ENCODE measurements at places on chromosomes 4 and X. TPM values are rescaled to one million over a fixed set of nuclear protein-coding genes. Genes with fewer than 3 reads are reported as not detected.

GRCh38 chr4:89538171-89538570 is 230.6 kb upstream of the GPRIN3 start:
- H3K36me3 ChIP-seq = no peaks in the 10 kb centered on the region
- no peak for DNase-seq
- no peak overlapping the region for H3K4me3 ChIP-seq
- no peaks in the 10 kb centered on the region for H3K27me3 ChIP-seq
- no peak overlapping the region for H3K27ac ChIP-seq
- H3K4me1 ChIP-seq = no peaks in the 10 kb centered on the region

Gene GAGE2A
- total RNA-seq = not detected

GRCh38 chr4:7289589-7289988 is 97.3 kb downstream of the SORCS2 start:
- no peak for DNase-seq
- no peaks in the 10 kb centered on the region for H3K36me3 ChIP-seq
- H3K27me3 ChIP-seq = peaks cover 12% of the 10 kb centered on the region
- no peak overlapping the region for H3K4me3 ChIP-seq

GRCh38 chrX:113790987-113791386 is 792.9 kb upstream of the HTR2C start:
- H3K27me3 ChIP-seq = peaks cover 2% of the 10 kb centered on the region
- no peak for DNase-seq
- no peaks in the 10 kb centered on the region for H3K4me1 ChIP-seq
- H3K27ac ChIP-seq = no peak overlapping the region
- H3K4me3 ChIP-seq = no peak overlapping the region
- H3K36me3 ChIP-seq = no peaks in the 10 kb centered on the region

DNA sequence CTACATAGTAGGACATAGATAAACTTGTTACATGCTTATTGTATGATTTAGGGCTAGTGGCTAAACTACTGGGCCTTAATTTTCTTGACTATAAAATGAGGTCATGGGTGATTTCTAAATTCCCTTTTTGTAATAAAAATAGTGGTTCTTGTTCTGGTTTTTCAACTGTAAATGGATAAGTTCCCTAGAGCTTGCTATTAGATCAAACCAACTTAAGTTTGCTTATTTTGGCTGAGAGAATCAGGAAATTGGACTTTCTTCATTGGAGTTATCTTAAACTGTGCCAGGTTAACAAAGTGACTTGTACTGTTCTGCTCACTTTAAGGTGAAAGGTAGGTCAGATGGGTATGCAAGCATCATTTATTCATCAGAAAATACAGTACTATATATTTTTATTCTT is 78.3 kb downstream of the PDLIM5 start:
- H3K36me3 ChIP-seq = no peaks in the 10 kb centered on the region
- H3K27me3 ChIP-seq = no peaks in the 10 kb centered on the region
- H3K4me3 ChIP-seq = no peak overlapping the region
- DNase-seq = no peak

- peak; percentile 57 for DNase-seq
- H3K4me3 ChIP-seq = peak within 1 kb of the TSS; percentile 54
- no peaks in the 10 kb centered on the region for H3K27me3 ChIP-seq
- peak within 1 kb of the TSS; percentile 22 for H3K27ac ChIP-seq
- H3K36me3 ChIP-seq = no peaks in the 10 kb centered on the region
- no peaks in the 10 kb centered on the region for H3K4me1 ChIP-seq
Measured at GRCh38 chrX:149631234-149632165, at the start of gene TMEM185A. Gene TMEM185A, minus strand, starts transcription at chrX:149631792. Its CDS starts 212 bp downstream, at chrX:149631580.

GRCh38 chrX:7996414-7996813 is 69.2 kb upstream of the PNPLA4 start:
- H3K4me1 ChIP-seq = no peaks in the 10 kb centered on the region
- H3K27ac ChIP-seq = no peak overlapping the region
- H3K4me3 ChIP-seq = no peak overlapping the region
- H3K36me3 ChIP-seq = no peaks in the 10 kb centered on the region
- DNase-seq = peak; percentile 48
- peaks cover 10% of the 10 kb centered on the region for H3K27me3 ChIP-seq

DNA sequence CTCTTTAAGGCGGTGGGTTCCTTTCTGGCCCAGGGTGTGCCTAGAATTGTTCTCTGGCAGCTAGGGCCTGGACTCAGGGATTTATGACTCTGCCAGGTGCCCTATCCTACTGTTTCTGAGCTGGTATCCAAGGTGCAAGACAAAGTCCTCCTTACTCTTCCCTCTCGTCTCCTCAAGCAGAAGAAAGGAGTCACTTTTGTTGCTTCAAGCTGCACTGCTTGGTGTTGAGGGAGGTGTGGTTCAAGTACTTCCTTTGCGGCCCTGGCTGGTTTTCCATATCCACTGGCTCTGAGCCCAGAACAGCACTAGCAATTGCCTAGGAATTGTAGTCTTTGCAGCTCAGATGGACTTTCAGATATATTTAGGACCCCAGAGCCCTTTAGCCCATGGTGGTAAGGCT is 39.3 kb downstream of the RTL3 start:
- no peak overlapping the region for H3K4me3 ChIP-seq
- DNase-seq = no peak

DNA sequence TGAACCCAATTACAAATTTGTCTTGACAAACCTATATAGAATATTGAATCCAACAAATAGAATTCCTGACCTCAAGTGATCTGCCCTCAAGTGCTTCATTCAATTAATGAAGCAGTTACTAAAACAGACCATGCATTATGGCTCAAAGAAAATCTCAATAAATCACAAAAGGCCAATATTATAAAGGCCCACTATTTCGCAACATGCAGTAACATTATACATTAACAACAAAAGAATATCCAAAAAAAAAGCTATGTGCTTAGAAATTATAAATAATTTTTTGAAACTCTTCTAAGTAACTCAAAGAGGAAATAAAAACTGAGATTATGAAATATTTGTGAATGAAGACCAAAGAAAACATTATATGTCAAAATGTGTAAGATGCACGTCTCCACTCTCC is 177.7 kb downstream of the ZNF674 start:
- DNase-seq = no peak
- H3K4me3 ChIP-seq = no peak overlapping the region
- H3K36me3 ChIP-seq = no peaks in the 10 kb centered on the region
- H3K27me3 ChIP-seq = no peaks in the 10 kb centered on the region
- no peaks in the 10 kb centered on the region for H3K4me1 ChIP-seq

Gene DUSP21
- total RNA-seq = not detected

DNA sequence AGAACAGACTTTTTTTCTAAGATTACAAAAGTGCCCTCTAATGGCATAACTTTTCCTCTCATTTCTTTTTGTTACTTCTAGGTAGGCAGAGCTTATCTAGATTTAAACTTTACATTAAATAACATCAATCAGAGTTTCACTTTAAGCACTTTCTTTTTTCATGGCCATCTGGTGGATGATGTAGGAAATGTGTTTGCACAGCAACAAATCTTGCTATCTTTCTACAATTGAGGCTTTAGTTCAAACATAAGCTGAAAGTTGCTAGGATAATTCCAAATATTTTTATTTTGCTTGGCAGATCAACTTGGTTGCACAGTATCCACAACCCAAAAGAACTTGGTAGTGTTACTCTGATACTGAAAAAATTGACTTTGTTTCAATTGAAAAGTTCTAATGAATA is 22.0 kb downstream of the NDNF start:
- H3K4me1 ChIP-seq = no peaks in the 10 kb centered on the region
- no peaks in the 10 kb centered on the region for H3K27me3 ChIP-seq
- H3K27ac ChIP-seq = no peak overlapping the region
- H3K36me3 ChIP-seq = no peaks in the 10 kb centered on the region
- no peak overlapping the region for H3K4me3 ChIP-seq
- DNase-seq = no peak

DNA sequence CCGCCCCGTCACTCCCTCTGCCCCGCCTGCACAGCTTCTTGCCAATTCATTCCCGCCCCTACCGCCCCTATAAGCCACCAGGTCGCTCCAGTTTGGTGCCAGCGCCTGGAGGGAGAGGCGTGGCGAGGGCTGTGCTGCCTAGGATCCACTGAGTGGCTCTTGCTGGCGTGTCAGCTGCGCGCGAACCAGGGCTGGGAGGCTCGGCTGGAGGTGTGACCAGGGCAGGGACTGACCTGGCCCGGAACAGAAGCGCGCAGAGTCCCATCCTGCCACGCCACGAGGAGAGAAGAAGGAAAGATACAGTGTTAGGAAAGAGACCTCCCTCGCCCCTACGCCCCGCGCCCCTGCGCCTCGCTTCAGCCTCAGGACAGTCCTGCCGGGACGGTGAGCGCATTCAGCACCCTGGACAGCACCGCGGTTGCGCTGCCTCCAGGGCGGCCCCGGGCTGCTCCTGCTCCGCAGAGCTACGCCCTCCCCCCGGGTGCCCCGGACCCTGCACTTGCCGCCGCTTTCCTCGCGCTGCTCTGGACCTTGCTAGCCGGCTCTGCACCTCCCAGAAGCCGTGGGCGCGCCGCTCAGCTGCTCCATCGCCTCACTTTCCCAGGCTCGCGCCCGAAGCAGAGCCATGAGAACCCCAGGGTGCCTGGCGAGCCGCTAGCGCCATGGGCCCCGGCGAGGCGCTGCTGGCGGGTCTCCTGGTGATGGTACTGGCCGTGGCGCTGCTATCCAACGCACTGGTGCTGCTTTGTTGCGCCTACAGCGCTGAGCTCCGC is at the start of gene GPR78:
TSS of gene GPR78 (plus strand) at position 72 of the 773 bp plus-strand sequence. CDS start at position 663, 591 bp downstream.
- H3K4me1 ChIP-seq = peaks cover 12% of the 10 kb centered on the region
- no peaks in the 10 kb centered on the region for H3K36me3 ChIP-seq
- no peak for DNase-seq
- H3K27me3 ChIP-seq = peaks cover 51% of the 10 kb centered on the region

DNA sequence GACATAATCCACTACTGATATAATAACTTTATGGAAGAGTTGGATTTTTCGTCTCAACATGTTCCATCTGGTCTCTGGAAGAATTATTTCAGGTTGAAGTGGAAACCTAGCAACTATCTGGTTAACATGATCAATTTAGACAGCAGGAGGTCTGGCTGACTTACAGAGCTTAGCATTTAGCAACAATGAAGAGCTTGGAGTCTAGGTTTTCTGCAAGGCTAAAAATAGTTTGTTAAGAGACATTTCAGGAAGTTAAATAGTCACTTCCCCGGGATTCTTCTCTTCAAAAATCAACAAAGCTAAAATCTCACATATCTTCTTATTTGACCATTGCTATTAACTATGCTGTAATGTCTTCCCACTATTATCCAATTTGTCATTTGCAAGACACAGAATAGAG is 418.6 kb upstream of the DIPK2B start:
- no peak overlapping the region for H3K4me3 ChIP-seq
- H3K27me3 ChIP-seq = no peaks in the 10 kb centered on the region
- DNase-seq = no peak

GRCh38 chrX:18887825-18888212 is 96.1 kb downstream of the PHKA2 start:
- DNase-seq = peak; percentile 65
- H3K27ac ChIP-seq = no peak overlapping the region

Gene ARHGAP6
- total RNA-seq = 4.5 TPM

GRCh38 chr4:61921920-61922319 is 721.8 kb downstream of the ADGRL3 start:
- H3K27me3 ChIP-seq = no peaks in the 10 kb centered on the region
- H3K27ac ChIP-seq = no peak overlapping the region
- H3K4me1 ChIP-seq = no peaks in the 10 kb centered on the region
- no peaks in the 10 kb centered on the region for H3K36me3 ChIP-seq
- H3K4me3 ChIP-seq = no peak overlapping the region

DNA sequence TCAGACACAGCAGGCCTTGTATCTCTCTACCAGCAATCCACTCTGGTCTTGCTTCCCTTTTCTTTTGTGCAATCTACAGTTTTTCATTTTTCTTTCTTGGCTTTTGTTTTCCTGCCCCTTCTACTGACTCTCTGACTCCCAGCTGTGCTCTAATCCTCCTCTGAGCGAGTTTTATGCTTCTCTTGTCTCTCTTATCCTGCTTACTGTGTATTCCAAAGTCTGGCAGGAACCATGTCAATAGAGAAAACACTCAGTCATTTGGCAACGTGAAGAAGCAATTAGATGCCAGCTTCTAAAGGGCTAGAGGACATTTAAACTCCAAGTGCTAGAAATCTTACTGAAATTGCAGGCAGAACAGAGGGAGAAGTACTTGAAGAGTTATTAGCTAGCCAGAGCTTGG is 984.6 kb upstream of the TENM3 start:
- no peak overlapping the region for H3K4me3 ChIP-seq
- DNase-seq = no peak
- no peaks in the 10 kb centered on the region for H3K27me3 ChIP-seq
- H3K36me3 ChIP-seq = no peaks in the 10 kb centered on the region

DNA sequence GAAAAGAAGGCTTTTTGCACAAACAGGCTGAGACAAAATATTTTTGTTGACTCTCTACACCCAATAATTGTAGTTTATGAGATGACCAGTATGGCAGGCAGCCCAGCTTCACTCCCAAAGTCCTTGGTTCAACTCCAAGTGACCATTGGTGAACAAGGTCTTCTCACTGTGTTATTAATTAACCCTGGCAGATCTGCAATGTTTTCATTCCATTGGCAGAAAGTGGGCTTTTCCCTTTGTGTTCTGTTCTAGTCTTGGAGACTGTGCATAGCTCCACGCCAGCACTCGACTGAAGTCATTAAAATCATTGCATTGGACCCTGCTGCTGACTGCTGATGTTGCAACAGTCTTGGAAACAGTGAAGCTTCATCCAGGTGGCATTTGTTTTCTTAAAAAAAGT is 277.3 kb upstream of the HAND2 start:
- no peaks in the 10 kb centered on the region for H3K27me3 ChIP-seq
- DNase-seq = no peak
- no peaks in the 10 kb centered on the region for H3K36me3 ChIP-seq
- H3K4me3 ChIP-seq = no peak overlapping the region
- H3K4me1 ChIP-seq = no peaks in the 10 kb centered on the region

- no peaks in the 10 kb centered on the region for H3K36me3 ChIP-seq
- no peak overlapping the region for H3K4me3 ChIP-seq
- H3K27ac ChIP-seq = peak overlapping the region; percentile 67
- no peaks in the 10 kb centered on the region for H3K27me3 ChIP-seq
- peaks cover 16% of the 10 kb centered on the region for H3K4me1 ChIP-seq
Measured at GRCh38 chrX:150566734-150567182, 1.7 kb upstream of the MTM1 start.

- DNase-seq = no peak
- H3K27me3 ChIP-seq = peaks cover 4% of the 10 kb centered on the region
Measured at GRCh38 chrX:37383313-37383712, 34.1 kb downstream of the PRRG1 start.

Gene DCAF12L1
- total RNA-seq = 0.28 TPM

Gene SULT1B1
- total RNA-seq = 3.6 TPM

- no peaks in the 10 kb centered on the region for H3K36me3 ChIP-seq
- no peak for DNase-seq
- H3K27me3 ChIP-seq = no peaks in the 10 kb centered on the region
- H3K4me3 ChIP-seq = no peak overlapping the region
Measured at GRCh38 chr4:67087897-67088296, 457.4 kb downstream of the CENPC start.

Gene RHOXF1
- 0.50 TPM for total RNA-seq

DNA sequence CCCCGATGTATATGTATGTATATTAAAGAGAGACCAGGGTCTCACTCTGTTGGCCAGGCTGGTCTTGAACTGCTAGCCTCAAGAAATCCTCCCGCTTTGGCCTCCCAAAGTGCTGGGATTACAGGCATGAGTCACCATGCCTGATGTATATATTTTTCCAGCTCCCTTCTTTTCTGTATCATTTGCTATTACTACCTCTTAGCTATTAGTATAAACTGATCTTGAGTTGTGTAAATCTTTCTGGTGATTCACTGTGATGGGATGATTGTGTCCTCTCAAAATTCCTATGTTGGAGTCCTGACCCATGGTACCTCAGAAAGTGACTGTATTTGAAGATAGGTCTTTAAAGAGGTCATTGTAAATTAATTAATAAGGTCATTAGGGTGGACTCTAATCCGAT is 53.1 kb downstream of the HPRT1 start:
- no peak overlapping the region for H3K4me3 ChIP-seq
- H3K27me3 ChIP-seq = no peaks in the 10 kb centered on the region
- H3K4me1 ChIP-seq = no peaks in the 10 kb centered on the region
- H3K27ac ChIP-seq = no peak overlapping the region
- no peaks in the 10 kb centered on the region for H3K36me3 ChIP-seq

GRCh38 chr4:71906096-71906495 is 122.2 kb upstream of the GC start:
- H3K36me3 ChIP-seq = no peaks in the 10 kb centered on the region
- no peak overlapping the region for H3K27ac ChIP-seq
- no peak overlapping the region for H3K4me3 ChIP-seq
- no peaks in the 10 kb centered on the region for H3K27me3 ChIP-seq

Data from spinal cord (tissue), 10 donors.